ENCODE measurements at places on chromosomes 12 and 14. TPM values are rescaled to one million over a fixed set of nuclear protein-coding genes. Genes with fewer than 3 reads are reported as not detected.

GRCh38 chr12:21788089-21788983 lies 13.8 kb upstream of the KCNJ8 start:
- DNase-seq: no peak

DBX2 gene
- total RNA-seq: not detected

GRCh38 chr12:113897406-113897805 lies 68.7 kb downstream of the RBM19 start:
- no peak for DNase-seq

RBMS2 gene
- 7.1 TPM for total RNA-seq

DNA sequence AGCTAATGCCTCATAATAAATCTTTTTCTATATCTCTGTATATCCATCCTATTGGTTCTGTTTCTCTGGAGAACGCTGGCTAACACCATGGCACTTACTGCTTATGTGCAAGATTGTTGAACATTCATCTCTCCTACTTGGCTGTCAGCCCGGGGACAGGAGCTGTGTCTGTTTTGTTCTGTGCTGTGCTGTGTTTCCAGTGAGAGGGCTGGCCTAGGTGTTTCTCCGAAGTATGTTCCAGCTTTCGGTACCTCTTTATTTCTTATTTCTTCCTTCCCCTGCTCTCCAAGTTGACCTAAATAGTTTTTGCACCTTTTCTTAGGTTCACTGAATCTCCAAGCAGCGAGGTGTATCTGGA lies 18.8 kb upstream of the NR4A1 start:
- peak; percentile 31 for DNase-seq

- DNase-seq: no peak
These were observed 49.1 kb upstream of the KCNH3 start for GRCh38 chr12:49489720-49490119.

- DNase-seq: no peak
These were observed 81.2 kb downstream of the BCL11B start for GRCh38 chr14:99190696-99191394.

MOK gene
- total RNA-seq: 7.2 TPM

GRCh38 chr12:102759466-102759865 lies 157.6 kb downstream of the PAH start:
- DNase-seq: no peak

DNA sequence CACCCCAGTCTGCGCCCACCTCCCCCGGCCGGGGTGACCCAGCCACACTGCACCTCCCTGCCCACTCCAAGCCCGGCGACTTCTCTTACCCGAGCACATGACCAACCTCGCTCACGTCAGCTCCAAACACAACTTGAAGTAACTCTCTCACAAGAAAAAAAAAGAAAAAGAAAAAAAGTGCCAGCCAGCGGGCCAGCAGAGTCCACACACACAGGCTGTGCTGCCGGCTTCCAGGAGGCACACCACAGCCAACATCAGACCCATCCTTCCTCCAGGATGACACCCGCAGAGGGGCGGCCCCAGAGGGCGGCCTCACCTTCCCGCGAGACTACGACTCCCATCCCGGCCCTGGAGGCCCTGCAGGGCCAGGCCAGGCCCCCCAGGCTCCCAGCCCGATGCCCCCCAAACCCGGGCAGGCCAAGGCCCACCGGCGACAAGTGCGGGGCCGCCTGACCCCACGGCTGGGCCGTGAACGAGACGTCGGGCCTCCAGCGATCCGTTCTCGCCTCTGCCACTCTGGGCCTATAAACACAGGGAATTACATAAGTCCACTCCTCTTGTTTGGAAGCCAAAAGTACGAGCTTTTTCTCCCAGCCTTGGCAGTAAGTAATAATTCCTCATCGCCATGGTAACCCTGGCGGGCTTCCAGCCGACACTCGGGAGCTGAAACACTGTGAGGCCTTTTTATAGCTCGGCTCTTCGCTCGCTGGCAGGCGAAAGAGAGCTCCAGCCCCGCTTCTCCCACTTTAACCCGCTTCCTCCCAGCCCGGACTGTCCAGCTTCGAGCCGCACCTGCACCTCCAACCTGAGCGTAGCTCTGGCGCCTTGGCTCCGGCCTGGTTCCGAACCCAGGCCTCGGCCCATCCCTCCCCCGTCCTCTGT lies 49.1 kb downstream of the NCOR2 start:
- peak; percentile 99 for DNase-seq

DNA sequence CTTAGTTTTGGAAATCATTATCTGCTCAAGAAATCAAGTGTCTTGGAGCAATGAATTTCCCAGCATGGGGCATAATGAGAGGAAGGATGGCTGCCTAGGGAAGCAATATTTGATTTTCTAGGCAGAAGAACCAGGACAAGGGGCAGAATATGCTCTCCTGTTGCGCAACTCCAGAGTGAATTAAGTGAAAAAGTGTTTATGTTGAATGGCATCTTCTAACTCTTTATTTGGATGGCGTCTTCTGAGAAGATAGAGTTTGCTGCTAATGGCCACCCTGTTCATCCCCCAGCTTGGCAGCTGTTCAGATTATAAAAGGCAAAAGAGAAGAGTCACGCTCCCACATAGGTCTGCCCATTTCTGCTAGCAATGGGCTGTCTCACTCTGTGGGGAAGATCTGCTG lies 1278.1 kb downstream of the AACS start:
- no peak for DNase-seq

DTX1 gene
- total RNA-seq: not detected

DNA sequence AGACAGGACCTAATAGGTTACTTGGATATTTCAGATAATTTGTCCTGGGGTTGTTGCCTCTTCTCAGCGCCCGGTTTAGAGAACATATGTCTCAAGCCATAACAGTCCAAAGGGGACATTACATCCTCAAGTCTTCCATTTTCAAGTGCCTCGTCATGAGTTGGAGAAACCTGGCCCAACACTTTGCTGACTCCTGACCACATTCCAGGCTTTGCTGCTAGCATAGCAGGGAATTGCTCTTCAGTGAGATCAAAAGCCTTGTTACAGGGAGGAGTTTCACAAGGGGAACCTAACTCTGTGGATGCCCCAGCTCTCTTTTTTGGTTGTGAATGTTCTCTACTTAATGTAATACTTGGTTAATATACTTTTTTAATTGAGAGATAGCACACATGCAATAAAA lies 8.2 kb upstream of the MMP19 start:
- no peak for DNase-seq

BCL11B gene
- 3.2 TPM for total RNA-seq

RIPK3 gene
- 20.7 TPM for total RNA-seq

SLC17A8 gene
- not detected for total RNA-seq

Data from HT-29 (cell line).